Type B pancreatic cell (in vitro differentiated cells): ENCODE measurements at places on chromosomes 2 and 18.
A peak's percentile ranks its signal among the peaks of the same experiment; 100 is the strongest.

- no peak for DNase-seq
Observed at GRCh38 chr2:179804206-179804605, 57.2 kb downstream of the ZNF385B start.

- DNase-seq, result no peak
Observed at GRCh38 chr2:147543056-147543455, 301.8 kb upstream of the ACVR2A start.

- no peak for DNase-seq
Observed at GRCh38 chr2:60058781-60059180, 494.7 kb downstream of the BCL11A start.

- no peak for DNase-seq
Observed at GRCh38 chr2:10977003-10977402, 65.3 kb downstream of the KCNF1 start.

DNA sequence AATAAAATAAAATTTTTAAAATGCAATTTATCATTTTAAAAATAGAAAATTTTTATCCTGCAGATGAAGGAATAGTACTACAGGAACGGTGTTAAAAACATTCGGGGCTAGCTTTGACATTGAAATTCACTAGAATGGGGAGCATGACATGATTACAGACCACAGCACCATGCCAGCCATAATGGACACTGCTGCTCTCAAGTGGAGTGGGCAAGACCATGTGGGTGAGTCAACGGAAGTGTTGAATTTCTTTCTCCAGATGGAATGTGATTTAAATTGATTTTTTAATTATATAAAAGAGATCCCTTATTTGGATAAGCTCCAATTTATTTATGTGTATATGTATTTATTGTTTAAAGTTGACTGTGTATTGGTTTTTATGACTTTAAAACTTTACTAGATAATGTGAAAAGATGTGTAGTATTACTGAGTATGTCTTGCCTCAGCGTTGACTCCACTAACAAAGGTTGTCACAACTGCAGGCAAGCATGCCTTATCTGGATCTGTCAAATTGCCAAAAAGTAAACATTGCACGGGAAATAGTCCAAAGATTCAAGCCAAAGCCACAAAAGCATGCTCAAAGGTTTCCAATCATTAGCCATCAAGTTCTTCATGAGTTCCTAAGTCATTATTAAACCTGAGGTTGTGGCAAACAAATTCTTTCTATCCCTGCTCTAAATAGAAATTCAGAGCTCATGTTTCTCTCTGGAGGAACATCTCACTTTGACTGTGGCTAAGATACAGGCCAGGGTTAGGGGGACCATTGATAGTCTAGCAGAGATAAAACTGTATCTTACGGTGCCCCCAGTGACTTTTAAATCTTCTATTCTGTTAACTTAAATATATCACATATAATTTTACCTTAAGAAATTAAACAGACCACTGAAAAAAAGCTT is 536.9 kb downstream of the TMX3 start:
- DNase-seq, result no peak

- DNase-seq, result no peak
Observed at GRCh38 chr2:162731917-162732804, 106.4 kb downstream of the KCNH7 start.

- no peak for DNase-seq
Observed at GRCh38 chr2:181106789-181107627, 126.6 kb downstream of the UBE2E3 start.

GRCh38 chr18:33062834-33063364 is 290.1 kb upstream of the KLHL14 start:
- DNase-seq, result no peak

GRCh38 chr18:68665628-68666027 is 49.3 kb downstream of the TMX3 start:
- DNase-seq, result no peak

DNA sequence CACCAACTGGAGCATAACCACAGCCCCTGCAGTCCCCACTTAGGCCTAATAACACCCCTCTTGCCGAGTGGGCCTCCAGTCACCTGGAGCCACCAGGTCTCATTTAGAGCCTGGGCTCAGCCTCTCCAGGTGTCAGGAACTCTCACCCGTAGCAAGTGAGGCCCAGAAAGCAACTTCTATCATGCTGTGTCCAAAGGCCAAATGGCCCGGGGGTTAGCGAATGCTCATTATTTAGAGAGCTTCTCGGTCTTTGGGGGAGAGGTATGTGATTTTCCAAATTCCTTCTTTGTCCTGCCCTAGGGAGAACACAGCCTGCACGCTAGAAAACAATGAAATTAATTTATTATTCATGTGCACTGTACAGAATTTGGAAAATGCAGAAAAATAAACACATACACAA is 109.9 kb upstream of the PTPRM start:
- no peak for DNase-seq

DNA sequence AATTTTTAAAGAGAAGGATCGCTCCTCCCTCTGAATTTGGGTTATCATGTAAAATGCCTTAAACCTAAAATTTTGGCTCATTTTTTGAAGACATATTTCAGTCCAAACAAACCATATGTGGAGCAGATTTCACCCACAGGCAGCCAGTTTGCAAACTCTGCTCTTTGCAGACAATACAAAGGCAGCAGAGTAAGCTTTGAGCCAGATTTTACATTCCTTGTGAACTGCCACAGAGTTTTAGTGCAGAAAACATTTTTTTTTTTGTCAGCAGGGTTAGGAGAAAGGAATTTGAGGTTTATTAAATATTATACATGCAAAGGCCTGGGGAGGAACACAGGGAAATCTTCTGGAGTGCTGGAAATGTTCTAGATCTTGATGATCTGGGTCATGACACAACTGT is 171.9 kb upstream of the FN1 start:
- DNase-seq, result no peak

- DNase-seq, result no peak
Observed at GRCh38 chr18:36467614-36468013, 170.1 kb downstream of the FHOD3 start.

- peak; percentile 77 for DNase-seq
Observed at GRCh38 chr2:15941871-15942710, 1.7 kb downstream of the MYCN start.

- no peak for DNase-seq
Observed at GRCh38 chr2:115624332-115624731, 1181.9 kb downstream of the DPP10 start.

- no peak for DNase-seq
Observed at GRCh38 chr2:153432381-153432780, 46.2 kb downstream of the RPRM start.

DNA sequence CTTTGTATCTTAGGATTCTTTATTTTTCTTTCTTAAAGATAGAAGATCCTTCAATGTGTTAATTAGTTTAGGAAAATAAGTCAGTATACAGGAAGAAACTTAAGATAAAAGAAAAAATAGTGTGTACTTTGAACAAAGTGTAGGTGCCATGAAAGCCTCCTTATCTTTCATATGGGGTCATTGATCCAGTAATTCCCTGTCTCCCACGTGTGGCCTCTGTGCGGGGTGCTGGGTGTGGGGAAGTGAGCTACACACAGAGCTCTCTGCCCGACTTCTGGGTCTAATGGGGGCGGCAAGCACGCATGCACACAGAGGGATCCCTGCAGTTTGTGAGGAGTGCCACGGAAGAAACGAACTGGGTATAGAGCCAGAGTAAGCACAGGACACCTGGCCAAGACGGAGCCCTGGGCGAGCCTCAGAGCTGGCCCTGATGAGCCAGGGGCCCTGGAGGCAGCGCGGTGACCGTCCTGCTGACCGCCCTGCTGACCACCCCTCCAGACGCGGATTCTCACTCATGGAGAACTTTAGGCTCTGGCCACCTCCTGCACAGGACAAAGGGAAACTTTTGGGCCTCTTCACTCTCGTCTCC is 253.5 kb downstream of the ACKR3 start:
- peak; percentile 34 for DNase-seq

GRCh38 chr18:45548614-45549013 is 66.7 kb upstream of the SLC14A2 start:
- no peak for DNase-seq

DNA sequence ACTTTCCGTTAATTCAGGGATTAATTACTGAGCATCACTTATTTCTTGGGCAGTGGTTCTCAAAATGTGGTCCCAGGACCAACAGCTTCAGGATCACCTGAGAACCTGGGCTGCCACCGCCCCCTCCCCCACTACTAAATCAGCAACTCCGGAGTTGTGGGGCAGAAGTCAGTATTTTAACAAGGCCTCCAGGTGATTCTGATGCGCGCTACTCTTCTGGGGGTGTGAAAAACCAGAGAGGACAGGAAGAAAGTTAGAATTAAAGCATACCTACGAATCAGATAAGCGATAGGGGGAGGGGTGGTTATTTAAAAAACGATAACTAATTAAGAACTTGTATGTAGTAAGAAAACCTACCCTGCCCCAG is 319 bp downstream of the ZSCAN30 start:
- DNase-seq, result no peak

GRCh38 chr18:9653390-9653789 is 39.0 kb upstream of the PPP4R1 start:
- no peak for DNase-seq

DNA sequence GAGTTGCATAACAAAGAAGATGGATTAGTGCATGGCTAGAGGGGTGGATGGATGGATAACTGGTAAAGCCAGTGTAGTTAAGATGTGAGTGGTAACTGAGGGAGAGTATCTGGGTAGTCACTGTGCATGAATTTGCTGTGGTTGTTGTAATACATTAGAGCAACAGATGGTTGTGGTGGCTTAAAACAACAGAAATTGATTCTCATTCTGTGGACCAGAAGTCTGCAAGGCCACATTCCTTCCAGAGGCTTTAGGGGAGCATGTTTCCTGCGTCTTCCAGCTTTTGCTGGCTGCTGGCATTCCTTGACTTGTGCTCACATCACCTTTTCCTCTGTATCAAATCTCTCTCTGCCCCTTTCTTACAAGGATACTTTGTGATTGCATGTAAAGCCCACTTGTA is 155.4 kb downstream of the ASB1 start:
- DNase-seq, result no peak

DNA sequence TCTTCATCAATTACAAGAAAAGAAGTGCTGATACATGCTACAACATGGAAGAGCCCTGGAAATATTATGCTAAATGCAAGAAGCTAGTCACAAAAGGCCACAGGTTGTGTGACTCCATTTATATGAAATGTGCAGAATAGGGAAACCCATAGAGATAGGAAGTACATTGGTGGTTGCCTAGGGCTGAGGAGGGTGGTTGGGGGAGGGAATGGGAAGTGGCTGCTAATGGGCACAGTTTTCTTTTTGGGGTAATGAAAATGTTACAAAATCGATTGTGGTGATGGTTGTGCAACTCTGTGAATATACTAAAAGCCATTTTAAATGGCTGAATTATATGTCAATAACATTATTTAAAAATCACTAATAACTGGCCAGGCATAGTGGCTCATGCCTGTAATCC is 24.3 kb upstream of the RESP18 start:
- DNase-seq, result no peak

GRCh38 chr2:149394864-149395263 is 64.5 kb downstream of the LYPD6 start:
- DNase-seq, result no peak

- no peak for DNase-seq
Observed at GRCh38 chr2:215466097-215466909, 30.4 kb upstream of the FN1 start.

DNA sequence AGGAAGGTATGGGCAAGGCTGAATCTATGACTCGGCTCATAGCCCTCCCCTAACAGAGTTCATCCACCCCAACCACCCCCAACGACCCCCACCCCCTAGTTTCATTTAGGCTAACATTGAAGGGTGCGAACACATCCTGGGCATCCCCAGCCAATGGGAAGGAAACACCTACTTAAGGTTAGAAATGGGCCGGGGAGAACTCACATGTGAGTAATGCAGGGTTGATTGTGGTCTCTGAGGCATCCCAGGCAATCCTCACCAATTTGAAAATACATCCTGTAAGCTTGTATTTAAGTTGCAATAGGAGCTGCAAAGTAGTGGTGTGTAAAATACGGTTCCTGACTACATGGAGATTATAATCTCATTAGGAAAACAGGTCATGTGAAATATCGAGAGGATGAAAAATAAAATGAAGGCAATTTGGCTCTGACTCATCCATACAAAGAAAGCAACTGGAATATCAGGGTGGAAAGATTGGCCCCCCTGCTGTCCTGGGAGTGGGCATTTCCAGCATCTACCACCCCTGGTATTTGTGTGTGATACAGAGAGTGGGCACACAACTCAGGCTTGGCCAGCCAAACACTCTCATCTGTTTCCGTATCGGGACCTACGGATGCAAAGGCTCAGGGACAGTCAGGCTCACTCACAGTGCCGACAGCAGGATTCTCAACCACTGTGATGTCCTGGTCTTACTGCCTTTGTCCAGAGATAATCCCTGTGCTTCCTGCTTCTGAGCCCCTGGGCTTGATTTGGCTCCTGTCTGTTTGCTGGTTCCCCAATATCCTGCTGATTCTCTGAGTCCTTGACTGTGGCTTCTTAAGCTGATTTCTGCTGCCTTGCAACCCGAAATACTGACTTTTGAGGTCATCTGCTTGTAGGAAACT is 90.0 kb upstream of the NCKAP5 start:
- DNase-seq, result no peak

DNA sequence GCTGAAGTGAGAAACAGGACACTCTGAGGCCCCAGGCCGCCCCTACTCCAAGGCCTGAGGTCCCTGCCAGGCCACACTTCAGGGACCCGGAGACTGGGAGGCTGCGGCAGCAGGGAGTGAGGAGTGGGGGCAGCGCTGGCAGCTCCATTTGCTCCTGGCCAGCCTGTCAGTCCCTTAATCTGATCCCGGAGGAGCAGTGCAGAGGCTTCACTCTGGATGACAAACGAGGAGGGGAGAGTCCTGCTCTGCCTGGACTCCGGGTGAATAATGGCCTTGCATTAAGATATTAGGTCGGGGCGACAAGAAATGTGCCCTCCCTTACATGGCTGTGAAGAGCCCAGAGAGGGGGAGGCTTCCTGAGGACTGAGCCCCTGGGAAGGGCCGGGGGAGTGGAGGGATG is 14.3 kb upstream of the PRSS56 start:
- DNase-seq, result no peak

GRCh38 chr2:29606104-29607037 is 315.0 kb downstream of the ALK start:
- no peak for DNase-seq

GRCh38 chr2:108323619-108324018 is 34.9 kb downstream of the SULT1C2 start:
- DNase-seq, result no peak

DNA sequence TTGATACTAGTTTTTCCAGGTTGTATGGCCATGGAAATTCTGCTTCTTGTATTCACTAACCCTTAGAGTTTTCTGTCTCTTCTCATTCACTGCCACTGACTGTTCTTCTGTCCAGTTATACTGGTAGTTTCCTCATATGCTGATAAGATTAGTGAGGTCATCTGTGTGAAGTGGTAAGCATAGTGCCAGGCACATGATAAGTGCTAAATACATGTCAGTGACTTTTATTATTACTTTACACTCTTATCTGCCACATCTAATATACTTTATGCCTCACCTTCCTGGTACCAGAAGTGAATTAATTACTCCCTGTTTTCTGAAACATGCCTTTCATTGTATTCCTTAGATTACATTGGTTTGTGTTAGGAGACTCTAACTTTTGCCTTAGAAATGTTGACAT is 91.3 kb downstream of the NBEAL1 start:
- no peak for DNase-seq

GRCh38 chr18:32937597-32937996 is 164.8 kb upstream of the KLHL14 start:
- no peak for DNase-seq
